ENCODE measurements at places on chromosomes 3 and 15.

GRCh38 chr15:35427091-35427490, 118.9 kb downstream of the DPH6 start:
- no peak for DNase-seq

DNA sequence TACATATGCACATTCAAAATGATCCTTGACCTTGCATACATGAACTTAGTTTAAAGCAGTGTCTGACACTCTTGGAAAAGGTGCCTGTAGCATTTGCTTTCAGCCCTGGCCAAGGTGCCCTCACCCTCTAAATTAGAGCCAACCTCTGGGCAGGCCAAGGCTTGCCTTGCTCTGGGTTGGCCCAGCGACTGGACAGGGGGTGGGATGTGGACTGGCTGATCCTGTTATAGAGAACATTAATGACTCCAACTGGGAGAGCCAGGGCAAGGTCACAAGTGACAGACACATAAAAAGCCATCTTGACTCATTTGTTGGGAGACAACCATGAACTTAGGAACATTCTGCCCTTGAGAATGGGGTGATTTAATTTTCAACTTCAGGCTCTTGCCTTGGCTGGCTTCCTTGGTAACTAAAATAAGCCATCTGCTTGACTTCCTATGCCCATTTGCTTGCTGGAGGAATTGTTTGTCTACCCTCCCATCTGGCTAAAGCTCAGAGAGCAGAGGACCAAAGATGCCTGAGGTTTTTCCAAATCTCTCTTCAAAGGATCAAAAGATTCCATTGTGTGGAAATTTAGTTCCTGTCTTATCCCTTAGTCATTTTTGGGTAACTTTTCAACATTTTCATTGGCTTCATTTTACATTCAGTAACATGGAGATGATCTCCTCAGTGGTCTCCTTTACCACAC, 403.7 kb downstream of the SOX2 start:
- no peak for DNase-seq

- peak; percentile 76 for DNase-seq
Observed at GRCh38 chr3:127547761-127548605, 42.5 kb downstream of the TPRA1 start.

- DNase-seq: no peak
Observed at GRCh38 chr15:65222891-65223290, 11.6 kb upstream of the CILP start.

DNA sequence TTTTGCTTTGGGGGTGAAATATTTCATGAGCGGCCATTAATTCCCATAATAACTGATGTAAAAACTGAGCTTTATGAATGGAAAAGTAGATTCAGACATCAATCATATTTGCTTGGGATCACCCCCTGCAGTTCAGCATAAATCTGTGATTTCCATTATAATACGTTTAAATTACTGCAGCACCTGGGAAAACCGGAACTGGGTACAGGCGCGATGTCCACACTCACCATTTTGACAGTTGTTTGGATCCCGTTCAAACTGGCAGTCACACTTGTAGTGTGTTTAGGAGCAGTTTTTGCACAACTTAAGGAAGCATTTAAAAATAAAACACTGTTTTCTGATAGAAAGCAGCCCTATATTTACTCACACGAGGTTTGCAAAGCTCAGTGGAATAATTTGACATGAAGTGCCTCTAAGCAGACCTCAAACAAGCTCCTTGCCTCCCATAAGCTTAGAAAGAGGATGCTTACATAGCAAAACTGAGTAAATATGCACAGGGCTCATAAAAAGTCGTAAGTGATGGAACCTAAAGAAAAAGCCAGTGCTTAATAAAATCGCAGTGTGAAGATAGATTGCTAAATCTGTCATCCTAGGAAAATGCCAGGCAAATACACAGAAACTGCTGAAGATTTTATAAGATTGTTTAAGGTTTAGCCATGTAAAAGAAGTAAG, 377.6 kb downstream of the PTPRG start:
- DNase-seq: no peak

- DNase-seq: no peak
Observed at GRCh38 chr3:106124818-106125217, 256.0 kb upstream of the CBLB start.

- DNase-seq: no peak
Observed at GRCh38 chr3:156360963-156361362, 194.0 kb downstream of the SSR3 start.

All from suppressor macrophage treated with lipopolysaccharide for 1 hour (primary cell).